ENCODE measurements at places on chromosomes 16 and 17. TPM values are rescaled to one million over a fixed set of nuclear protein-coding genes. Genes with fewer than 3 reads are reported as not detected.
A peak's percentile ranks its signal among the peaks of the same experiment; 100 is the strongest.

Gene SLC5A2
- 3.3 TPM for total RNA-seq

Gene LGALS9C
- total RNA-seq = not detected

Gene SLFN14
- 0.24 TPM for total RNA-seq

Gene KCNH4
- 0.27 TPM for total RNA-seq

Gene MMP2
- 45.7 TPM for total RNA-seq

DNA sequence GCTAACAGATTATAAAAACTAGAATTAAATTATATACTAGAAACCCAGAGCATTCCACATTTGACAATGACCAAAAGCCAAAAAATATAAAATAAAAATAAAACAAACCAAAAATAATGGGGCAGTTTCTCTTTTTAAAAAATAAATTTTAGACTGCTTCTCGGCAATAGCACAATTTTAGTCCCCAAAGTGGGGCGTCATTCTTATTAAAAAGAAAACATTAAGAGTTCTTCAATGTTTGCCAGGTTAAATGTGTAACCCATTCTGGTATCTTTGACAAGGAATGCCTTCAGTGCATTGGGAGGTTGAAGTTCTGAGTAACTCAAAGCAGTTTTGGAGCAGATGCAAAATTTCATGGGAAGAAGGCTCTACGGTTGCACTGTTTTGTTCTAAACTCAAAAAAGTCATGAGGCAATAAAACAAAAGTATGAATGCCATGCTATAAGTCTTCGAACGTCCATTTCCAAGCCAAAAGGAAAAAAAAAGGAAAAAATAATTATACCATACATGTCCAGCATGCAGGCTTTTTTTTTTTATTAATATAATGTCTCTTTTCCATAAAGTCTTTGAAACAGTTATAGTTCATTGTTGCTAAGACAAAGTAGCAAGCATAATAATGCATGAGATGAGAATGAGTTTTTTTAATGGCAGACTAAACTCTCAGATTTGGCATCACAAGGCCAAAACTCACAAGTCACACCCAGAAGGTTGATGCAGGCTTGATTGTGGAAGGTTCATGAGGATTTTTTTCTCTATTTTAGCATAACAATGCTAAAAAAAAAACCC, 3.1 kb downstream of the MAF start:
- no peak for DNase-seq

GRCh38 chr16:8247993-8248392, 342.3 kb downstream of the TMEM114 start:
- DNase-seq = no peak

GRCh38 chr17:44221084-44221861, 1.8 kb upstream of the UBTF start:
- DNase-seq = peak; percentile 91

DNA sequence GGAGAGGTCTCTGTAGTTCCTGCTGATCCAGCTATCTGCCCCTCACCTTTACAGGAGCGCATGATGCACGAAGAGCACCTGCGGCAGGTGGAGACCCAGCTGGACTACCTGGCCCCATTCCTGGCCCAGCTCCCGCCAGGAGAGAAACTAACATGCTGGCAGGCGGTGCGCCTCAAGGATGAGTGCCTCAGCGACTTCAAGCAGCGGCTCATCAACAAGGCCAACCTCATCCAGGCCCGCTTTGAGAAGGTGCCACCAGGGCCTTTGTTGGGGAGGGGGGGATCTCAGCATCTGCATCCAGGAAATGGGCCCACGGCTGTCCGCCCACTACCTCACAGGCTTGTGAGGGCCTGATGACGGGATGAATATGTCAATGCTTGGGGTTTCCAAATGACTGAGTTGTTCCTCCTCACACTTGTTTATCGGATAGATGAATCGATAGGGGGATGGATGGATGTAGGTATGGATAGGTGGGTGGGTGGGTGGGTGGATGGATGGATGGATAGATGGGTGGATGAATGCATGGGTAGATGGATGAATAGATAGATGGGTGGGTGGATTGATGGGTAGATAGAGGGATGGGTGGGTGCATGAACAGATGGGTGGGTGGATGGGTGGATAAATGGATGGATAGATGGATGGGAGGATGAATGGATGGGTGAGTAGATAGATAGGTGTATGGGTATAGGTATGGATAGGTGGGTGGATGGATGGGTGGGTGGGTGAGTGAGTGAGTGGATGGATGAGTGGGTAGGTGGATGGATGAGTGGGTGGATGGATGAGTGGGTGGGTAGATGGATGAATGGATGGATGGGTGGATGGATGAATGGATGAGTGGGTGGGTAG, 7.0 kb upstream of the KATNB1 start:
- DNase-seq = peak; percentile 40

DNA sequence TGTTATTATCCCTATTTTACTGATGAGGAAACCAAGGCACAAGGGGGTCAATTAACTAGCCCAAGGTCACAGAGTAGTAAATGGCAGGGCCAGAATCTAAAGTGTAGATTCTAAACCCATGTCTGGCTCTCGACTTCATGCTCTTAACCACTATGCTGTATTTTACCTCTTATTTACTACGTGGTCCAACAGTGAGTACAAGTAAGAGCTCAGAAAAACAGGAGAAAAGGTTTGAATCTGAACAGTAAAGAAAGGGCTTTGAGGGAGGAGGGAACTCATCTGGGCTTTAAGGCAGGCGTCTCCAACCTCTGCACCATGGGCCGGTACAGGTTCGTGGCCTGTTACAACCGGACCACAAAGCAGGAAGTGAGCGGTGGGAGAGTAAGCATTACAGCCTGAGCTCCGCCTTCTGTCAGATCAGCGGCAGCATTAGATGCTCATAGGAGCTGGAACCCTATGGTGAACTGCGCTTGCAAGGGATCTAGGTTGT, 62.9 kb downstream of the SMURF2 start:
- no peak for DNase-seq

DNA sequence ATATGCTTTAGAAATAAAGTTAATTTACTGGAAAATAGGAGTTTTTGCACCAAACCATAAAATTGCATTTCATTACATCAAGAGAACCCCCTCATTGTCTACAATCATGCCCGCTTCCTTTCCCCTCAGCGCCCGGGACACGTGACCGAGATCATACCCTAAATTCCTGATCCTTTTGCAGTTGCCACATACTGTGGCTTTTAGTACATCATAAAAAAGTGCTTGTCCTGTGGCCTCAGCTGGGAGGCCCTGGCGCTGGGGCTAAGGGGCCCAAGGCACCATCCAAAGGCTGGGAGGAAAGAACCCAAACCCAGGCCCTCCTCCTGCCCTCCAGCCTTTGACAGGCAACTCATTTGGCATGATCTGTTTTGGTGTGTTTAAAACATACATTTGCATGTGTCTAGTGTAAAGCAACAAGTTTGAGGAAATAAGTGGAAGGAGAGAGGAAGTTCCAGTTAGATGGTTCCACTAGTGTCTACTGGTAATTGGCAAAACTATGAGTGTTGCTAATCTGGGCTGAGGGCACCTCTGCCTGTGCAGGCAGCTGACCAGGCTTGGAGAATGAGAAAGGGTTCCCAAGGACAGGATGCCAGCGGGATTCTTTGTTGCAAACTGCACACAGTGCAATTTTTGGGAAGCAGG, 6.0 kb downstream of the CDK5R1 start:
- no peak for DNase-seq

- peak; percentile 95 for DNase-seq
Observed at GRCh38 chr17:7323731-7324437, 5.3 kb downstream of the NEURL4 start.

DNA sequence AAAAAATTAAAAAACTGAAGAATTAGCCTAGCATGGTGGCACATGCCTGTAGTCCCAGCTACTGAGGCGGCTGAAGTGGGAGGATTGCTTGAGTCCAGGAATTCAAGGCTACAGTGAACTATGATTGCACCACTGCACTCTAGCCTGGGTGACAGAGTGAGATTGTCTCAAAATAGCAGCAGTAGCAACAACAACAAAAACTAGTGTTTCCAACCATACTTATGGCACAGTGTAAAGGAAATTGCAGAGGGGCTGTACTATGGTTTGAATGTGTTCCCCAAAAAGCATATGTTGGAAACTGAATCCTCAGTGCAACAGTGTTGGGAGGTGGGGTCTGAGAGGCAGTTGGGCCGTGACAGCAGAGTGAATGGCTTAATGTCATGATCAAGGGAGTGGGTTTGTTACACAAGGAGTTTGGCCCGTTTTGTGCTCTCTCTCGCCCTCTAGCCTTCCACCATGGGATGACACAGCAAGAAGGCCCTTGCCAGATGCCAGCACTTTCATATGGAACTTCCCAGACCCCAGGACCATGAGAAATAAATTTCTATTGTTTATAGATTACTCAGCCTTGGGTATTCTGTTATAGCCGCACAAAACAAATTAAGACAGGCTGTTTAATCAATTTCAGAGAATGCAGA, 70.0 kb downstream of the PGS1 start:
- no peak for DNase-seq

DNA sequence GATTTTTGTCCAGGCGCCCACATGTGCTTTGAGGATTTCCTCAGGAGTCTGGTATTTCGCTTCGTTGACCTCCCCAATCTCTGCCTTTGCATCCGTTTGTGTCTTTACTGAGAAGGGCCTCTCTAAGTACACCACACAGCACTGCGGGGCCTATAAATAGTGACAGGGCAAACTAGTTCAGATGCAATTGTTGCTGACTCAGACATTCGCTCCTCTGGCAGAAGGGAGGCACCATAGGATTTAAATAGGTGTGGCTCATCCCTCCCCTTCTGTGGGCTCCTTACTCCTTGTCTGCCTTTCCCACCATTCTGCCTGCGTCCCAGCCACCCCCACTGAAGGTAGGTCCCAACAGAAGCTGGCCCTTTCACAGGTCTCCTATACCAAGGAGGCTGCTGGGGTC, 192.3 kb downstream of the SHISA9 start:
- no peak for DNase-seq

DNA sequence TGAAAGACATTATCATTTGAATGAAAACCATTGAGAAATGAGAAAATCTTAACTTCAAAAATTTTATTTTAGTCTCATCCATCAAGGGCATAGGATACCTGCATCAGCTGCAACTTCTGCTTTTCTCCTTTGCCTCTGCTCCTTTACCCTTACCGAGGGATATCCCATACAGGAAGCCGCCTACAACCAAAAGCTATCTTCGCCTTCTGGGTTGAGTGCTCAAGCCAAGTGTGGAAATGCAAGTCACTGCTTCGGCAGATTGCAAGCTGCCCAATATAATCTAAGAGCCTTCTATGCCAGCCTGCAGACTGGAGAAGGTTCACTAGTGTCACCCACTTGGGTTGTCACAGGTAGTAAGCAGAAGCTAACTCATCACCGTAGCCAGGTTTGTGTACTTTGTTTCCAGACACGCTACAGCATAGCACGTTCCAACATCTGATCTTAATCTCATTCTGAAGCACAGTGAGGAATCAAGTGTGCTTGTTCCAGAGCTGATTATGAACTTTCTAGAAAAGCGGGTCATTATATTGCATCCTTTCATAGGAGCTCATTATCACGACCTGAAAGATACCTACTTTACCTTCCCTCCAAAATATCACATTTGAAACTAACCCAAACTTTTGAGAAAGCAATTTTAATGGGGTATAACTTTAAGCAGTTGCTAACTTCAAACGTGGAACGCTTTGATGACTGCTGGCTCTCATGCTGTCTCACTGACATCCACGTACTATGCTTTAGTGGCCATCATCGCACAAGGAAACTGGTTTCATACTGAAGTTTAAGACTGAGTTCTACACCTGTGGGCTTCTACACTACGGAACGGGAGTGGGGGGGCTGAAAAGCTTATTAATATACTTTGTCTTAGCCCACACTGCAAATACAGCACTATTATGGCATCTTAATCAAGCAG, 8.0 kb upstream of the UNK start:
- DNase-seq = no peak

GRCh38 chr17:63960430-63960829, 12.3 kb downstream of the SCN4A start:
- no peak for DNase-seq

DNA sequence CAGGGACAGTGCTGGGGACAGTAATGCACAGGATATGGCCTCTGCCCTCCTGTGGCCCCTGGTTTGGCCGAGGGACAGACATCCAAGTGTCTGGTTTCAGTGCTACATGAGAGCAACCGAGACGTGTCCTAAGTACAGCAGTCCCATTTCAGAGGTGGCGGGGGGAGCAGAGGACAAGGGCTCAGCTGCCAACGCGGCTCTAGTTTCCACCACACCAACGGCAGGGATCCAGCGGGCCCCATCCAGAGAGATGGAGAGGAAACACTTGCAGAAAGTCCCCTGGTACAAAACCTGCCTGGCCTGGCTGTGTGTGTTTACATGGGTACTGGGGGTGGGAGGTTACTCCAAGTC, 125.8 kb upstream of the SMURF2 start:
- DNase-seq = no peak

- no peak for DNase-seq
Observed at GRCh38 chr17:7311110-7311705, 3.8 kb downstream of the EIF5A start.

DNA sequence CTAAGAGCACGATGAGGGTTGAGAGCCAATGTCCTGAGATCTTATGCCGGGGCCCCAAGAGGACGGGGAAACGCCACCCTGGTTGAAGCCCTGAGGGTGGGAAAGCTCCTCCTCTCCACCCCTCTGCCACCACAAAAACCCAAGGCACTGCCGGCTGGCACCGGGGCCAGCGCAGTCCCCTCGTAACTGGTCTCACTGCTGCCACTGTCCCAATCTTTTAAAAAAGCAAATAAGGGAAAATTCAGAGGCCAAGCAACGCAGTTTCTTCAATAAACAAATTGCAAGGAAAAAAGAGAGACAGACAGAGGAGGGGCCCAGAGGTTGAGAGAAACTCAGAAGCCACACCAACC, 6.7 kb downstream of the GRIN2C start:
- no peak for DNase-seq

GRCh38 chr17:44473367-44473766, 29.8 kb downstream of the GPATCH8 start:
- DNase-seq = no peak

GRCh38 chr16:83336603-83337002, 471.2 kb upstream of the HSBP1 start:
- DNase-seq = no peak

DNA sequence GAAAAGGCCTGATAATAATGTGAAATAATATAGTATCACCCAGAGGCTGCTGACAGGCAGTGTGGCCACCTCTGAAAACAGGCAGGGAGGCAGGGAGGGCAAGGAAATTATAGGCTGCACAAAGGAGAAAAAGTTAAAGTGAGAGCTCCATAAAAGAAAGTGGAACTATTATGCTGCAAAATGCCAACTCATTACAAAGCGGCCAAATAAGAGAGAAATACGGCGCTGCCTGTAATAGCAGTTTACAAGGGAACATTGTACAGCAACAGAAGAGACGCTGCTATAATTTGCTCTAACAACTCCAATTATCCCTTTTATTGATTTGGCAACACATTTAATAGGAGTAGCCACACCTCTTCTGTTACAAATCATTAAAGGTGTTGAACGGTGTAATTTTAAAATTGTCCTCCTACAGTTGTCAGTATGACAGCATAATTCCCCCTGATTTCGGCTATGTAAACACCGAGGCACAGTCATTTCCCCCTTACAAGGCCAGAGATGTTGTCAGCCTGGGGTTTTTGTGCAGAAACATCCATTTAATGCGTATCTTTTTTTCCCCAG, 120.3 kb downstream of the MRM1 start:
- DNase-seq = no peak

Measured in upper lobe of left lung (tissue), 6 donors.